CD8-positive, alpha-beta T cell (primary cell): ENCODE measurements at places on chromosomes 5 and 9. TPM values are rescaled to one million over a fixed set of nuclear protein-coding genes. Genes with fewer than 3 reads are reported as not detected.

MRRF gene
- total RNA-seq = 23.2 TPM

DNA sequence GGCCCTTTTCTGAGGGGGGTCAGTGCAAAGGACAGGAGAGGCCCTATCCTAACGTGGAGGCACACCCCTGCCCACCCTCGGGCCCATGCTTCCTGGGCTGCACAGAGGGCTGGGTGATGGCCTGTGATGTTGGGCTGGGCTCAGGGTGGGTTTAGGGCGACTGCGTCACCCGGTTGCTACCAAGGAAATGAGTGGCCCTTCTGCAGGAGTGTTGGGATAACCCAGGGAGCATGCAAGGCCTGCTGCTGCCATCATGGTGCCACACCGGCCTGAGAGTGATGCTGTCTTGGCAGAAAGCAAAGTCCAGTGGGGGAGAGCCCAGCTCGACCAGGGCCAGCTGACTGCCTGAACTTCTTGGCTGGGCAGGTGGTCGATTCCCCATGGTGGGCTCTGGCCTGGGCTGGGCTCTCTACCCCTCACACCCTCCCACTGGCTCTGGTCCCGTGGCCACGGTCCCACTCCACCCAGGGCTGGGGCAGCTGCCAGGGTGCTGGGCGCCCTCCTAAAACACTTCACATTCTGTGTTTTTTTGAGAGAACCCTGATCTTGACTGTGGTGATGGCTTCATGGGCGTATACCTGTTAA is 21.5 kb upstream of the MRNIP start:
- no peak for DNase-seq

GRCh38 chr9:135504262-135505243 is 4.1 kb downstream of the MRPS2 start:
- DNase-seq = peak; percentile 37

- no peak for DNase-seq
These were observed 55.7 kb upstream of the DPYSL3 start for GRCh38 chr5:147565524-147565923.

DNA sequence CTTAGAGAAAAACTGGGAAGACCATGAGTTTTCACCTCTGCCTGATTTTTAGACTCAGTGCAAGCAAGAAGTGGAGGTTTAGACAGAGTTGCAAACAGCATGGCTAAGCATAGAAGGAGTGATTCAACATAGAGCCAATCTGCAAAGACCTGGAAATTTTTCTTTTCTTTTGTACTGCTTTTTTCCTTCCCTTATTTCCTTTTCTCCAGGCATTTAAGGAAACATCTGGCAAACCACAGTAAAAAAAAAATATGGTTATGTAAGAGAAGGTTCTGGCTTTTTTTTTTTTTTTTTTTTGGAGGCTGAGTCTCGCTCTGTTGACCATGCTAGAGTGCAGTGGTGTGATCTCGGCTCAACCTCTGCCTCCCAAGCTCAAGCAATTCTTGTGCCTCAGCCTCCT is 16.6 kb upstream of the DCAF12 start:
- no peak for DNase-seq

SLCO4C1 gene
- total RNA-seq = 0.19 TPM

DNA sequence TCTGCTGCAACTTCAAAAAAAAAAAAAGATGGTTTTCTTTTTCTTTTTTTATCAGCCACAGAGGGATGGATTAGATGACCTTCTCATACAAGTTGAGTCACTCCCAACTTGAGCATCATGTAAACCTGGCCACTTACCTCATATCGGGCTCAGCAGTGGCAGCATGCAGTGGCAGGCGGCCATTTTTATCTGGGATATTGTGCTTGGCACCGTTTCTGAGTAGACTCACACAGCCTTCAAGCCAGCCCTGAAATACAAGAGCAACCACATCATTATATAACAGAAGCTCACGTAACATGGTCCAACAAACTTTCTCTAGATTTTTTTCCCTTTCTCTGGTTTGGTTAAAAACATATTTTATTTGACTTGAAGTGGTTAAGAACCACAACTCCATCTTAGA is 62.6 kb downstream of the ANKRD55 start:
- DNase-seq = no peak

DNA sequence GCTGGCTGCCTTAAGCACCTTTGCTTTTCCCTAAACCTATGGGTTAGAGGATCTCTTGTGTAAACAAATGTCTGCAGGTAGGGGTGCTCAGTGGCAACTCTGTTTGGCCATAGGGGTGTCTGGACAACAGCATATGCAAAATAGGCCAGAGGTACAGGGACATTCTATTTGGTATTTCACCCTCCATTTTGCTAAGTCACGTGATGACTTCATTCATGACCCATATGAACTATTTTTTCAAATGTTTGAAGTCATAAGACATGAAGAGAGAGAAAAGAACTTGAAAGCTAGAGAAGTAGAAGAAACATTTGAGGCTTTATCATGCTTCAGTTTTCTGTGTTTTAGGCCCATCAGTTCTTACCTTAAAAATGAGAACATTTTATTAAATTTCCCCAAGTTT is 370.2 kb downstream of the GADD45G start:
- DNase-seq = no peak

GRCh38 chr5:130541617-130542221 is 623.3 kb downstream of the HINT1 start:
- DNase-seq = no peak

- no peak for DNase-seq
These were observed 238.8 kb downstream of the ZNF608 start for GRCh38 chr5:124507688-124508087.

DNA sequence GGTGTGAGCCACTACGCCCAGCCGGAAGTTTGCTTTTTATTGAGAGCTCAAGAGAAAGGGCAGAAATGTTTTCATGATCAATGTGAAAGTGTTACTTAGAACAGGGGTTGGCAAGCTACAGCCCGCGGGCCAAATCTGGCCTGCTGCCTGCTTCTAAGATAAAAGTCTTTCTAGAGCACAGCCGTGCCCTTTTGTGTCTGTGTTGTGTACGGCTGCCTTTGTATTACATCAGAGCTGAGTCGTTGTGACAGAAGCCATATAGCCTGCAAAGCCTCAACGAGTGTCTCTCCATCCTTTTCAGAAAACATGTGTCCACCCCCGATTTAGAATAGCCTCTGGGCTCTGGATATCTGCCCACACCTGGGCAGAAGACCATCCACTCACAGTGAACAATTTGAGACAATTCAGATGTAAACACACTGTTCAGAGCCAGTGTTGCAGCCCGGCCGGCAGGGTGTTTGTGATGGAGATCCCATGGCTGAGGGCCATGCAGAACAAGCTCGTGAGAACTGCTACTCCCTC is 28.8 kb downstream of the AK8 start:
- no peak for DNase-seq

DNA sequence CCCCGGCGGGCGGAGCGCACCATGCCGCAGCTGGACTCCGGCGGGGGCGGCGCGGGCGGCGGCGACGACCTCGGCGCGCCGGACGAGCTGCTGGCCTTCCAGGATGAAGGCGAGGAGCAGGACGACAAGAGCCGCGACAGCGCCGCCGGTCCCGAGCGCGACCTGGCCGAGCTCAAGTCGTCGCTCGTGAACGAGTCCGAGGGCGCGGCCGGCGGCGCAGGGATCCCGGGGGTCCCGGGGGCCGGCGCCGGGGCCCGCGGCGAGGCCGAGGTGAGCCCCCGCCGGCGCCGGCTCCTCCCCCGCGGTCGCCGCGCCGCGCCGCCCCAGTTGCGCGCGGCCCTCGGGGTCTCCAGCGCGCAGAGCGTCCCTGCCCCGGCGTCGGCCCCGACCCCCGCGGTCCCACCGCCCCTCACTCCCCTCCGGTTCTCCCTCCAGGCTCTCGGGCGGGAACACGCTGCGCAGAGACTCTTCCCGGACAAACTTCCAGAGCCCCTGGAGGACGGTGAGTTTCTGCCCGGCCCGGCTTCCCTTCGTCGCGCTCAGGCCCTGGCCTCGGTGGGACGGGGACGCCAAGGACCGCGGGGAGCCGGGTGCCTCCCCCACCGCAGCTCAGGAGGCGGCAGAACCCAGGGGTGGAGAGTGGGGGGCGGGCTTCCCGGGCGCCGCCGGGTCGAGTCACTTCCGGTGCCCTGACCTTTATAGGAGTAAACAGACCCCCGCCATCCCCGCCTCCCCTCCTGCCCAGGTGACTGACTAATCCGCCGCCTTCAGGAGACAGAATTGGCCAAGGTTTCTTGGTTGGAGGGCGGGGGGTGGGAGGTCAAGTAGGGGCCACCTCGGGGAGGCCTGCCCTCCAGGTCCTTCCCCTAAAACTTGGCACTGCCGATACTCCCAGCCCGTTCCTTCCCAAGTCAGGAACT is 665 bp downstream of the TCF7 start:
- peak; percentile 85 for DNase-seq

PIP5KL1 gene
- 7.4 TPM for total RNA-seq
